Suprapubic skin (tissue), 4 donors: ENCODE measurements at places on chromosomes 2 and 18. TPM values are rescaled to one million over a fixed set of nuclear protein-coding genes. Genes with fewer than 3 reads are reported as not detected.

KCNG2 gene
- not detected for total RNA-seq

DNA sequence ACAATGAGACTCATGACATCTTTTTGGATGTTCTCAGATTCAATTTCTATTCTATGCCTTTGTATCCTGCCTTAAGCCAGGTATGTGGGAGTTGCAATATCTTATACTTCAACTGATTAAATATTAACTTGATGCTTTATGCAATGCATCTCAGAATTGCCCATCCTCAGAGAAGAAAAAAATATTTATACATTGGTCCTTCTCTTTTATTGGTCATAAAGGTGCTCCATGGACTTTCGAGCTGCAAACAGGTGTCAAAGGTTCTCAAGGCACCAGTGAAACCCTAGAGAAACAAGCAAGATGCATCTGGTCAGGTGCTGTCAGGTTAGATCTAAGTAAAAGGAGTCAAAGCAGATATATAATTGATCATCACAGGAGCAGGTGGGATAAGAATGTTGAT, 690.5 kb downstream of the PLCL1 start:
- H3K27ac ChIP-seq = no peak overlapping the region
- H3K4me1 ChIP-seq = no peaks in the 10 kb centered on the region
- no peak overlapping the region for H3K4me3 ChIP-seq
- H3K27me3 ChIP-seq = no peaks in the 10 kb centered on the region

DNA sequence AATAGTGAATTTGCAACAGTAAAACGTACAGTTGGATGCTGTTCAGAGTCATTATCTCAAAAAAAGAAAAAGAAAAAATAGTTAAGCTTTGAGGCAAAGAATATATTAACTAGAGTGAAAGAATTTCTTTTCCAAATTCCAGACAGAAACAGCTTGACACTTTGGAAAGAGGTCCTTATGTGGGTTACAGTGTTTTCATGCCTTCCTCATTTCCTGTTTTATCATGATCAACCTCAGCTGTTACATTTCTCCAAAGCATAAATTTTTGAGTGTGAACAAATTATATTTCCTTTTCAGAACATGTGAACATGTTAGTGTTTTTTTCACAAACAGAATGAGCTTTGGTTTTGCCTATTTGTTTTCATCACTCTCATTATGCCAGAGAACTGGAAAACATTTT, 13.6 kb downstream of the FRZB start:
- no peak overlapping the region for H3K27ac ChIP-seq
- no peak for DNase-seq
- H3K27me3 ChIP-seq = no peaks in the 10 kb centered on the region
- H3K4me1 ChIP-seq = no peaks in the 10 kb centered on the region

DNA sequence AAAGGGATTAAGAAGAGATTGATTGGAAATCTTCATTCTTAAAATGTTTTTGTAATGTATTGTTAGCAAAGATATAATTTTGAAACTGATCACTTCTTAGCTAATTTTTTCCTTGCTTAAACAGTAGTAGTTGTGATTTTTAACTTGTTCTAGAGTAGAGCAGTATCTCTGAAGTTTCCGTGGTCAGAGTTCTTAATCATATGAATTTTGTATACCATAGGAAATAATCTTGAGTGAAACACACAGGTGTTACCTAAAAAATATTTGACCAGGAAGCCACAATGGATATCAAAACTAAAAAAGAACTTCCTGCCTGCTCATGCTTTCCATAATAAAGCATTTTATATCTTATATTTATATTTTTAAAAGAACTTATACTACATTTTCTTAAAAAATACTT, 907.1 kb downstream of the ERBB4 start:
- no peaks in the 10 kb centered on the region for H3K27me3 ChIP-seq
- no peak overlapping the region for H3K4me3 ChIP-seq
- H3K27ac ChIP-seq = no peak overlapping the region
- no peaks in the 10 kb centered on the region for H3K36me3 ChIP-seq
- H3K4me1 ChIP-seq = no peaks in the 10 kb centered on the region

EHBP1 gene
- 56.4 TPM for total RNA-seq

DSG1 gene
- total RNA-seq = 1,832 TPM

NT5C1B gene
- not detected for total RNA-seq

GRCh38 chr2:128568106-128568505, 249.4 kb upstream of the HS6ST1 start:
- H3K27ac ChIP-seq = no peak overlapping the region
- no peaks in the 10 kb centered on the region for H3K36me3 ChIP-seq
- DNase-seq = peak; percentile 50
- no peak overlapping the region for H3K4me3 ChIP-seq

DNA sequence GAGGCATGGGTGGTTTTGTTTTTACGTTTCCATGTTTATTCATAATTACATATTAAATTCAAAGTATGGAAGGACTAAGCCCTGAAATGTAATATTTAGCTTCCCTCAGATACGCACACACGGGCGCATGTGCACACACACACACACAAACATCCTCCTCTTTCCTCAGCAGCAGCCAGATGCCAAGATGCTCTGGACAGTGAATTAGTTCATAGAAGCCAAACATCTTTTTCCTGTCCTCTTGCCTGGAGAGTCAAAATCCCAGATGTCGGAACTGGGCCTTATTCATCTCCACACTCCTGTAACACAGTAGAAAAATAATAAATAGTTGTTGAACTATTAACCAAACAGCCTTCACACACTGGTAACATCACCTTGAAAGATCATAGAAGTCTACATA, 273.1 kb downstream of the SP3 start:
- H3K36me3 ChIP-seq = no peaks in the 10 kb centered on the region
- no peaks in the 10 kb centered on the region for H3K27me3 ChIP-seq
- no peak overlapping the region for H3K27ac ChIP-seq
- H3K4me1 ChIP-seq = no peaks in the 10 kb centered on the region

- no peak overlapping the region for H3K4me3 ChIP-seq
Observed at GRCh38 chr2:88066543-88066942, 1.1 kb upstream of the SMYD1 start.

ADD2 gene
- 2.3 TPM for total RNA-seq

REG3A gene
- total RNA-seq = not detected

DNA sequence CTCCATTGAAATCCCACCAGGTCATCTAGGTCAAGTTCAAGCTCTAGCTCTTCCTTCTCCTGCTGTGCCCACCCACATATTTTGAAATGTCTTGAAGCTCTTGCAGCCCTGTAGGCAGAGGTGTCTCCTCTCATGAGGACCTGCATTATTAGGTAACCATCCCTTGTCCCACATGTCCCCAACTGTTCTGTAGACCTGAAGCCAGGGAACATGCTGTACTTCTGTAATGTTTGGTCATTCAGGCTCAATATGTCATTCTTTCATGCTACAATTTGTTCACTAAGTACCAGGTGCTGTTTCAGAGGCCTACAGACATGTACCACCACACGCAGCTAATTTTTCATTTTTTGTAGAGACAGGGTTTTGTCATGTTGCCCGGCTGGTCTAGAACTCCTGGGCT, 22.2 kb downstream of the SLC3A1 start:
- no peak overlapping the region for H3K4me3 ChIP-seq
- H3K4me1 ChIP-seq = no peaks in the 10 kb centered on the region
- no peak overlapping the region for H3K27ac ChIP-seq
- no peaks in the 10 kb centered on the region for H3K27me3 ChIP-seq

DNA sequence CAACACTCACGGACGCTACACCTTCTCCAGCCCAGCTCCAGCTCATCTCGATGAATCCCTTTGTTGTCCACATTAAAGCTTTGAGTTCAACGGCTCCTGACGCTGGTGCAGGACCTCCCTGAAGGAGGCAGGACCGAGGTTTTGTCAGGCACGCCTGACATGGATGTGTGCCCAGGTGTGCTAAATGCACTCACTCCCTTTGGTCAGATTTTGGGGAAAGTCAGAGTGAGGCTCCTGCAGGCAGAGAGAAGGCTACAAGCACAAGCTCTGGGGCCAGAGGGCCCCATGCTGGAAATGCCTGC, 78.6 kb downstream of the NDUFA10 start:
- H3K27ac ChIP-seq = no peak overlapping the region
- DNase-seq = no peak
- no peaks in the 10 kb centered on the region for H3K36me3 ChIP-seq
- H3K4me1 ChIP-seq = no peaks in the 10 kb centered on the region
- H3K4me3 ChIP-seq = no peak overlapping the region

SPP2 gene
- total RNA-seq = not detected

- no peak overlapping the region for H3K4me3 ChIP-seq
- peaks cover 11% of the 10 kb centered on the region for H3K27me3 ChIP-seq
- no peak for DNase-seq
- H3K4me1 ChIP-seq = no peaks in the 10 kb centered on the region
- H3K27ac ChIP-seq = no peak overlapping the region
Observed at GRCh38 chr2:29425866-29426265, 310.7 kb downstream of the CLIP4 start.

GRCh38 chr18:59502274-59503175, 143.5 kb upstream of the LMAN1 start:
- H3K4me3 ChIP-seq = no peak overlapping the region
- peaks cover 21% of the 10 kb centered on the region for H3K4me1 ChIP-seq
- no peaks in the 10 kb centered on the region for H3K36me3 ChIP-seq
- no peaks in the 10 kb centered on the region for H3K27me3 ChIP-seq
- no peak for DNase-seq
- H3K27ac ChIP-seq = peak overlapping the region; percentile 55

- H3K36me3 ChIP-seq = peaks cover 91% of the 10 kb centered on the region
- DNase-seq = no peak
- no peak overlapping the region for H3K27ac ChIP-seq
- no peak overlapping the region for H3K4me3 ChIP-seq
- H3K27me3 ChIP-seq = no peaks in the 10 kb centered on the region
Observed at GRCh38 chr2:216429428-216429827, 17.1 kb downstream of the SMARCAL1 start.

RSAD2 gene
- 1.5 TPM for total RNA-seq

DNA sequence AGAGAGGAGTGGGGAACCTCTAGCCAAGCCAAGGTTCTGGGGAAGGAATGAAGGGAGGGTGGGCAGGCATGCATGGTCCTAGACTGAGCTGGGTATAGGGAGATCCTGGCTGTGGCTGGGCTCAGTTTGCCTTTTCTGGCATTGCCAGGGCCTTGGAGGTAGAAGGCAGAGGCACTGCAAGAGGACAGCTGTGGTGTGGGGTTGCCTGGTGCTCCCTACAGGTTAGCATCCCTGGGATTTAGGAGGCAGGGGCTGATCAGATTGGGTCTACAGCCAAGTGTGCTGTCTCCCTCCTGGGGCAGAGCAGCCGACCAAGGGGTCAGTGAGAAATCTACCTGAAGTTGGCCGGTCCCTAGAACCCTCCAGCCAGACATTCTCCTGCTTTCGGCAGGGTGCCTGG, 15.9 kb downstream of the ABCG8 start:
- peaks cover 60% of the 10 kb centered on the region for H3K27me3 ChIP-seq
- H3K27ac ChIP-seq = no peak overlapping the region
- no peaks in the 10 kb centered on the region for H3K4me1 ChIP-seq
- DNase-seq = no peak
- H3K4me3 ChIP-seq = no peak overlapping the region

FOXD4L1 gene
- total RNA-seq = not detected

GRCh38 chr2:109434351-109434750, 179.4 kb downstream of the SEPTIN10 start:
- no peak overlapping the region for H3K4me3 ChIP-seq
- H3K27me3 ChIP-seq = no peaks in the 10 kb centered on the region
- H3K36me3 ChIP-seq = peaks cover 3% of the 10 kb centered on the region
- no peak overlapping the region for H3K27ac ChIP-seq
- peak; percentile 35 for DNase-seq

DNA sequence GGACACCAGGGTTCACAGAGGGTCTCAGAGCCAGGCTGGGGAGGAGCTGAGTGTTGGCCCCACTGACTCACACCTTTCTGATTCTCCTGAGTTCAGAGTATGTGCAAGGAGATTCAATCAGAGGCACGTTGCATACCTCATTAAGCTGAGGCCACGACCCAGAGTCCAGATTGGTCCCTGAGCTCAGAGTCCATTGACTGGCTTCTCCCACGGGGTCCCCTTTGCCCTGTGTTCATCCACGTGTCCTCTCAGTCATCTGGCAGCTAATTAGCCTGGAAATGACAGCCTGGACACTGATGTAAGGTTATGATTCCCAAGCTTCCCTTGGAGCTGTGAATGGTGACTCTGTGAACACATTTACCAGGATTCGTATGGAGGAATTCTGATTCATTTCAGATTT, 267.2 kb downstream of the SH3BP4 start:
- H3K27me3 ChIP-seq = peaks cover 2% of the 10 kb centered on the region
- H3K36me3 ChIP-seq = no peaks in the 10 kb centered on the region
- H3K4me3 ChIP-seq = no peak overlapping the region
- DNase-seq = no peak

DNA sequence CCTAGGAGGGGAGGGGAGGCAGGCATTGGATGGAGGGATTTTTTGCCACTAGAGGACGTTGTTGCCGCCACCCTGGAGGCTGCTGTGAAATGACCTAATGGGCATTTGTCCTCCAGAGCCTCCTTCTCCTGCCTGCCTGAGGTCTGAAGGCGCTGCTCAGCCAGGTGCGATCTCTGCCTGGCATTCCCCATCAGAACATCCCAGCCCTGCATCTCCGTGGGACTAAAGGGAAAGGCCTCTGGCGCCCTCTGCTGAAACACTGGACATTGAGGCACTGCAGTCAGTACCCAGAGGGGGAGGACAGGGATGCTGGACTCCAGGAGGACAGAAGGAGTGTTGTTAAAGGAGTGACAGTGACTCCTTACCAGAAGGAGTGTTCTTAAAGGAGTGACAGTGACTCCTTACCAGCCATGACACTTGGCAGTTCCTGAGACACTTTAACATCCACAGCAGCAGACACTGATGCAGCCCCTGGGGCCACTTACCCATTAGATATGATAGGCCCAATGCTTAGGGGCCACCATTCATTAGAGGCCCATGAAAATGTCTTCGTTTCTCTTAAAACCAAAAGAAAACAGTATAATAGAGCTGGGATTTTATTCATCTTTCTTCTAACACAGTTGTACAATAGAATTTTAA, 17.0 kb downstream of the THNSL2 start:
- peaks cover 23% of the 10 kb centered on the region for H3K36me3 ChIP-seq
- H3K4me3 ChIP-seq = no peak overlapping the region
- H3K27me3 ChIP-seq = no peaks in the 10 kb centered on the region
- H3K4me1 ChIP-seq = peaks cover 5% of the 10 kb centered on the region
- H3K27ac ChIP-seq = no peak overlapping the region

SP140 gene
- 0.47 TPM for total RNA-seq
